DMS 273 treated with DMSO at 0.1 percent for 48 hours (cell line): ENCODE measurements at places on chromosomes 5 and 9.
A peak's percentile ranks its signal among the peaks of the same experiment; 100 is the strongest.

DNA sequence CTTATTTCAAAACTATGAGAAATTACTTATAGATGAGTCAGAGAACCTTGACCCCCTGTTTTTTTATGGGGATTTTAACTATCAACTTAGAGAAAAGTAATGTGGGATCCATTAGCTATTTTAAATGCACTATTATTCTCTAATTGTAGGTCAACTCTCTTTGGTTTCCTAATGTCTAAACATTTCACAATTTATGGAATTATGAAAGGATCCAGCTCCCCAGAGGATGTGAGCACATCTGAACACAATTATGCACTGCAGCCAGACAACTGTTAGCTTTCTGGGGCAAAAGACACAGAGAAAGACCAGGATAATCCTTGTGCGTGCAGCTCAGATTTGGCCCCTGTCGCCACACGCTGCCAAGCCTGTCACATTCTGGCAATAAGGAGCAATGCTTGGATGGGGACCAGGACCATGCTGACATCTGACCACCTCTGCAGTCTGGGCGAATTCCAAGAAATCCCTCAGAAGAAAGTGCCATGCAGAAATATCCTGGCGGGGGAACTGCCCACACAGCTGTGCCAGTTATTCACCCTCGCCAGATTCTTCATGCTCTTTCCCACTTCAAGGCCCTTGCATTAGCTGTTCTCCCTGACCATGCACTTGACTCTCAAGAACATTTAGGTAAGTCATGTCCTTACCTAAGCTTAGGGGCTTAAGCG lies 22.2 kb upstream of the CMBL start:
- DNase-seq, result no peak

DNA sequence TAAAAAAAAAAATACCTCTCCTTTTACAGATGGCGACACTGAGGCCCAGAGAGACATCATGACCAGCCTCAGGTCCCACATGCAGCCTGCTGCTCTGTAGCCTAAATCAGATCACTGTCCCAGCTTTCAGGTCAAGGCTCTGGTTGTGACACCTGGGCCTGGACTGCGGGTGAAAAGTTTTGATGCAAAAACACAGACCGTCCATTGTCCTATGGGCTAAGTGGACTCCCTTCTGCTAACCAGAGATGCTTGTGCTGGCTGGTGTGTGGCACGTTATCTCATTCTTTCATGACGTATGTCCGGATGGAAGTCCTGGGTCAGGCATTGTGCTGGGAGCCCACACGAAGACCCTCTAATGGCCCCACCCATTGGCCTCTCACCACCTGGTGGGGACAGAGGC lies 7.8 kb downstream of the NEK6 start:
- DNase-seq, result no peak

- no peak for DNase-seq
Measured at GRCh38 chr9:21852754-21853153, 50.3 kb downstream of the MTAP start.

DNA sequence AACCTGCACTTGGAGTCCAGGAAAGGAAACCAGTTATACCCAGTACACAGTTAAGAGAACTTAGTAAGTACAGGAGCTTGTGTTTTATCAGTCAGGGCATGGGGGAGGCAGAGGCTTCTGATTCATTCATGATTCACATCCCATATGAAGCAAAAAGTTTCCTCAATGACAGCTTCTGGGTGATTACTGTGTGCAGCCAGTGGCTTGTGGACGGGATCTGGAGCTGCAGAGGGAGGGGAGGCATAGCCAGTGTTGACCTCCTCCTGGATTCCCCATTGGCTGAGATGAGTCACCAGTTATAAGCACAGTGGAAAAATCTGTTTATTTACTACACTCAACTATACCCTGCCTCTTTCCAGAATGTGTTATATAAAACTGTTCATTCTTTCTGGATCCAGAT lies 17.7 kb downstream of the IL31RA start:
- DNase-seq, result no peak

- DNase-seq, result no peak
Measured at GRCh38 chr9:34484678-34485077, 26.1 kb downstream of the DNAI1 start.

DNA sequence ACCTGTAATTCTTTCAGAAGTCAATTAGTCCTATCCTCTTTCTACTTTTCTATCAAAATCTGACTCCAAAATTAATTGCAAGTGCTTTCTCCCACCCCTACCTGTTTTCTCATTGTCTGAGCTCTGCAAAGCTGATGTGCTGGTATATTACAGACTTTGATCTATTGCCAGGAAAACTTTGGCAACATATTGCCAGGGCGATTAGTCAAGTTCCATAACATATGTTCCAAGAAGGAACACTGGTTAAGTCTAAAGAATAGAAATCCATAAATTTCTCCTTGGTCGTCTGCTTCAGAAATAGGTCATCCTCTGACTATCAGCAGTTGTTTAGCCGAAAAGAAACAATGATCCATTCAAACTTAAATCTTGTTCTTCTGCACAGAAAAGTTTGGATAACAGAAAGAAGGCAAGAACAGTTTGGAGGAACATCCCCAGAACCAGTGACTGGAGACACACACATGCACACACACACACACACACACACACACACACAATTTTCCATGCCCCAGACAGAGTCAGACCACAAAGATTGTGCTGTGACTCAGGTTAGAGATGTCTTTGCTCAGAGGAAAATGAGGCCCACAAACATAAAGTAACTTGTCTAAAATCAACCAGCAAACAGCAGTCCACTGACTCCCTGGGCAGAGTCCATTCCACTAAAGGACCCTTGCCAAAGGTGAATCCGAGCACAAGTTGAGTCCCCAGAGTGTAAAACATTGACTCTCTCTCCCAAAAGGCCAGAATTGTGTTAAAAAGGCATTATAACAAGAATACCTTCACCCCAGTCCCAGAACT lies 202.1 kb downstream of the DEPDC1B start:
- DNase-seq, result peak; percentile 68

- no peak for DNase-seq
Measured at GRCh38 chr5:173760461-173761177, 127.5 kb upstream of the CPEB4 start.

DNA sequence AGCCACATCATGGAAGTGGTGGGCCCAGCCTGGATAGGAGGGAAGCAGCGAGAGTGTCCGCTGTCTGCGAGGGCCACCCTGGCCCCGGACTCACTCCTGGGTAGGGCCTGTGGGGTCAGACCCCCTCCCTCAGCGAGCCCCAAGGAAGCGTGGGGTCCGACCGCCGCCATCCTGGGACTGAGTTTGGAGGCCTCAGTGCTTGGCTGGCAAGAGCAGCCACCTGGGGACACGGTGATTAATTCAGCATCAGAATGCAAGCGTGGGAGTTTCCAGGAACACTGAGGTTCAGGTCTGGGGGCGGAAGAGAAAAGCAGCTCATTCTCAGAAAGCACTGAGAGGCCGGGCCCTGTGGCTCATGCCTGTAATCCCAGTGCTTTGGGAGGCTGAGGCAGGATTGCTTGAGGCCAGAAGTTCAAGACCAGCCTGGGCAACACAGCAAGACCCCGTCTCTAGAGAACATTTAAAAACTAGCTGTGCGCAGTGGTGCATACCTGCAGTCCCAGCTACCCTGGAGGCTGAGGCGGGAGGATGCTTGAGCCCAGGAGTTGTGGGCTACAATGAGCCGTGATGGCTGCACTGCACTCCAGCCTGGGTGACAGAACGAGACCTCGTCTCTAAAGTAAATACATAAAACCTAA lies 18.3 kb upstream of the CAMSAP1 start:
- DNase-seq, result no peak

DNA sequence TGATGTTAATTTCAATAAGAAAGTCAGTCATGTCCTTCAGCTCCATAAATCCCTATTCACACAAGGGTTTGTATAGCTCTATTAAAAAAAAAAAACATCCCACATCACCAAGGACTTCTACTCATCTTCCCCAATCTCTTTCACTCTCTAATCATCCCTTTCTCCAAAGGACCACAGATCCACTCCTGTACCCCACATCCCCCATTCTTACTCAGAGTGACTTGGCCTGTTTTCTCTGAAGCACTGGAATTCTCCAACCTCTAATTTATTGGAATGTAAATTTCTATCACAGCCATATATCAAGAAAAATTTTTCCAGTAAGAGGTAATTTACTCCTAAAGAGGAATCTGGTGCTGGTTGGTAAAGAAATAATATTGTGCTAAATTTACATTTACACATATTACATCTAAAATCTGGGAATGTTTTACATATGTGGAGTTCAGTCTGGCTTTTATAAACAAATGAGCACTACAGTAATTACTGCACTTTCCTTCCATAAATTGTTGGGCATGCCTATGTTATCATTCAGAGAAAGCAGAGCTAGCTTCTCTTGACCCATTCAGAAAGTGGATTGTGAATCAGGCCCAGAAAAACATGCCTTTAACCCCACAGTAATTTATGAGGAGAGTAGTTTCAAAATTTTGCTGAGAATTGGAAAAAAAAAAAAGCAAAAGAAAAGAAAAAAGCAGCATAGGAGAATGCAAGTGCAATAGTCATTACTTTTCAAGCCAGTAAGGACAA lies 399.5 kb upstream of the TNC start:
- DNase-seq, result no peak

DNA sequence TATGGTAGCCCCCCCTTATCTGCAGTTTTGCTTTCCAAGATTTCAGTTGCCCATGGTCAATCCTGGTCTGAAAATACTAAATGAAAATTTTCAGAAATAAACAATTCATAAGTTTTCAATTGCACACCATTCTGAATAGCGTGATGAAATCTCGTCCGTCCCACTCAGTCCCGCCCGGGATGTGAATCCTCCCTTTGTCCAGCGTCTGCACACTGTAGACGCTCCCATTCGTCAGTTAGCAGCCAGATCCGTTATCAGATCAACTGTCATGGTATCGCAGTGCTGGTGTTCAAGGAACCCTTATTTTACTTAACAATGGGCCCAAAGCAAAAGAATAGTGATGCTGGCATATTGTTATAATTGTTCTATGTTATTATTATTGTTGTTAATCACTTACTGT lies 98.6 kb downstream of the TMEM215 start:
- DNase-seq, result no peak

DNA sequence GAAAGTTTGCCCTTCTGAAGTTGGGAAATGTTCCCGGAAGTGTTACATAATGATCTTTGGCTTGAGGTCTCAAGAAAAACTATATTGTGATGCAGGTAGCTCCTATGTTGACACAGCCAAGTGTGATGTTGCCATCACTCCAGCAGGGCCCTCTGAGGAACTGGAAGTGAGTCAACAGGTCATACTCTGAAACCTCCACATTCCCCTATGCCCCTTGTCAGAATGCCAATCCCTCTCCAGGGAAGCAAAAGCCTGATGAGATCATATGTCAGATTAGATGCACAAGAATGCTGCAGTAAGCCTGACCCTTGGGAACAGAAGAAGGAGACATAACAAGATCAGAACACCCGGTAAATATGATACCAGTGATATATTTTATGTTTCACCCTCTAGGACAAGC lies 66.8 kb upstream of the ITGA2 start:
- no peak for DNase-seq

DNA sequence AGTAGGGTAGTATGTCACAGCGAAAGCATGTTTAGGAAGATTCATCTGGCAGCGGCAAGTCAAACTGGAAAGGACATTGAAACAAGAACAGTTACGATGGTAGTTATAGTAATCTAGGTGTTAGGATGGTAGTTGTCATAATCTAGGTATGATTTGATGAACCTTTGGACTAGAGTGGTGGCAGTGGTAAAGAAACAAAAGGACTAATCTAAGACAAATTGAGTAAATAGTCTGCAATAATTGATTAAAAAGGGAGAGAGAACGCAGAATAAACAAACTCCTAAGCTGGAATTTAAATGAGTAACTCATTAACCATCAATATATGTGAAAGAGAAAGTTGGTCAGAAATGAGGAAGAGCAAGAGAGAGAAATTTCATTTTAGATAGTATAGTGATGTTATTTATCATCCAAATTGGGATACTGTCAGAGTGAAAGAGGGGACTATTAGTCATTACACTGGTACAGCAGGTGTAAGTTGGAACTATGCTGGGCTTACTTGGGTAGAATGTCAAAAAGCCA lies 56.8 kb downstream of the MTREX start:
- DNase-seq, result no peak

- DNase-seq, result no peak
Measured at GRCh38 chr9:104808035-104808614, 44.2 kb downstream of the NIPSNAP3B start.

- peak; percentile 6 for DNase-seq
Measured at GRCh38 chr5:149317281-149318048, 27.8 kb upstream of the GRPEL2 start.

DNA sequence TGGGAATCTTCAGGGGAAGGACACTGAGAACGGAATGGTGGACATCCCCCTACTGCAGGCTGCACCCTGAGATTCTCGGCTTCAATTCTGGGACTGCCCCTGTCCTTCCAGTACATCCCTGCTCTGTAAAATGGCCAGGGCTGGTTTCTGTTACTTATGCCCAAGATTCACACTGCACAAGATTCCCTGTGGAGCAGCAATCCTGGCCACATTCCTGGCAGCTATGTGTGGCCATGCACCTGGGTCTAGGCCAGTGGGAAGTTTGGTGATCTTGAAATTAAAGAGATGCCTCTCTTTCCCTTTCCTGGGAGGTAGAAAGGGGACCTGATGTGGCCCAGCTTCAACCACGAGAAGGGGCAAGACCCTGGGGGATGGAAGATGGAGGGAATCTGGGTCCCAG lies 27.6 kb downstream of the WHRN start:
- DNase-seq, result no peak

GRCh38 chr9:131739133-131739958 lies 530 bp downstream of the RAPGEF1 start:
- no peak for DNase-seq

GRCh38 chr5:92527311-92528078 lies 1053.5 kb downstream of the NR2F1-AS1 start:
- no peak for DNase-seq

GRCh38 chr5:37248421-37248969 lies 681 bp downstream of the CPLANE1 start:
- no peak for DNase-seq

- no peak for DNase-seq
Measured at GRCh38 chr5:156883316-156883875, 33.3 kb downstream of the PPP1R2B start.

DNA sequence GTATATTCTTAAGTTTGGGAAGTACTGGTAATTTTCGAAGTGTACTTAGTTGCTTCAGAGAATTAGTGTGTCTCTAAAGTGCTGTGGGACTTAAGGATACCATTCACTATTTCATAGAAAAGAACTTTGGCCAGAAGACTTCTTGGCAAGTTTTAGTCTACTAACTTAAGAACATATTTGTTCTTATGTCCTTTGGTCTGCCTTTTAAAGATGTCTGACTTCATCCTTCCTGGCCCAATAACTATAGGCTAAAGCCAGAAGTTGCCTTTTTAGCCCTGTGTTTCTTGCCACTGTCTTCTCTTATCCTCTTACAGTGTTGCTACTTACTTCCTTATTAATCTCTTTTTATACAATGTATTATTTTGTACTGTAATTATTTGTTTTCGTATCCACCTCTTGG lies 6.3 kb downstream of the RBM27 start:
- no peak for DNase-seq
